Urinary bladder (tissue), 4 donors: ENCODE measurements at places on chromosomes 7 and 10. TPM values are rescaled to one million over a fixed set of nuclear protein-coding genes. Genes with fewer than 3 reads are reported as not detected.

Gene CCDC6
- 58.2 TPM for total RNA-seq

- no peak for DNase-seq
Measured at GRCh38 chr10:113362645-113363091, 190.2 kb upstream of the HABP2 start.

DNA sequence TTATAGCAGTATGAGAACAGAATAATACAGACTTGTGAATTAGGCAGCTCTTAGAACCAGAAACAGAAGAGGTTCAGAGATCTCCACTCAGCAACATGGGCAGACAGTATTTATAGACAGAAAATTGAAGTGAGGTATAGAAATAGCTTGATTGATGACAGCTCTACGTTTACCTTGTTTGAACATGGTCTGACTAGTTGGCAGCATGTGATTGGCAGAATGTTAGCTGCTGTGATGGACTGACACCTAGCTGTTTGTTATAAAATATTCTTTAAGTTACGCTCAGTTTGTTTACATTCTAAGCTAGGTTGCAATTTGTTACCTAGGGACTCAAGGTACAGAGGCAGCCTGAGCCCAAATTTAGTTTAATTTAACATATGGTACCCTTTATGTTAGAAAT lies 73.7 kb upstream of the TMEM229A start:
- DNase-seq = no peak

DNA sequence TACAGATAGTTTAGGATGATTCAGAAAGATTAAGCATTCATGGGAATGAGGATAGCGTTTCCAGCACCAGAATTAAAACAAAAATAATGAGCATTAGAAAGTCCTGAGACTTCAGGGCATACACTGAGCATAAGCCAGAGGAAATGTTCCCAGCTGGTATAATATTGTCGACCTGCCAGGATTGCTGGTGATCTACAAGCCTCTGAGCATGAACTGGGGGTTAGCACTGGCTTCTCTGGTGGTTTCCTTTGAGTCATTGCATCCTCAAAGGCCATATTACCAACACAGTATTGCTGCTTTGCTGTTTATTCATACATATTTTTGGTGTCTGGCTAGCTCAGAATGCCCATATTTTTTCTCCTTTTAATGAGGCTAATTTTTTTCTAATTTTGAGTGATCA lies 10.7 kb upstream of the ATRNL1 start:
- DNase-seq = no peak

DNA sequence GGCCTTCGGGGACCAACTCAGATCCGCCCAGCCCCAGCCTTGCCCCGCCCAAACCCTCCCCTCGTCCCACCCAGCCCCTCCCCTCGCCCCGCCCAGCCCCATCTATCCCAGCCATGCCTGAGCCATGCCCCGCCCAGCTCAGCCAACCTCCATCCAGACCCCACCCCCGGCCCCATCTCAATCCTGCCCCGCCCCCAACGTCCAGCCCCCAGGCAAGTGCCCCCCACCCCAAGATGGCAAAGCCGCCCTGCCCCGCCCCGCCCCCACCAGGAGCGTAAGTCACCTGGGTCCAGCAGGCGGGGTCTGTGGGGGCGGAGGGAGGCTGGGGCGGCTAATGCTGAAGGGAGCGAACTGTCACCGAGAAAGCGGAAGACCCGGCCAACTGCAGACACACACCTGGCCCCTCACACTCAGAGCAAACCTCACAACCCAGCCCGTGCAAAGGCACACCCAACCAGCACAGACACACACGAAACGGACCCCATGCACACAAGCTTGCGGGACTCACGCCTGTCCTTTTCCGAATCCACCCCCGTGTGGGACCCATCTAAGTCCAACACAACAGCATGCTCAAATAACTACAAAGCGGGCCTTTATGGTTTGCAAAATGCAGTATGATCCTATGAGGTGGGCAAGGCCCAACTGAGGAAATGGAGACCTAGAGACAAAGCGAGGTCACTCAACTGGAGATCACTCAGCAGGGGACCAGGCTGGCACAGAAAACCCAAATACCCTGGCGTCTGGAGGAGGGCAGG lies 11.5 kb upstream of the OGA start:
- DNase-seq = no peak

DNA sequence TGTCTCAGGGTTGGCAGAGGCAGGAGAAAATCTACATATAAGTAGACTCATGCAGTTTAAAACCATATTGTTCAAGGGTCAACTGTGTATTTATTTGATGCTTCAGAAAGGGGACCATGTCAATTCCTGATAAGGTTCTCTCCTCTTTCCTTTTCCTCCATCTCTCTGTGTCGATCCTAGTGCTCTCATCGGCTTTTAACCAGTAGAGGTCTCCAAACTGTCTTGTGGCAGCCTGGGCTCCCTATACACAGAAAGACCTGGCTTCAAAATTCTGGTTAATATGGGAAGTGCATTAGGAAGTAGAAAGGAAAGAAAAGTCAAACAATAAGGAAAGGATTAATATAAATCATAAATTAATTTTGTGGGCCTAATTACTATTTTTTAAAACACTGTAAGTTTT lies 304.4 kb upstream of the C7orf33 start:
- DNase-seq = no peak

DNA sequence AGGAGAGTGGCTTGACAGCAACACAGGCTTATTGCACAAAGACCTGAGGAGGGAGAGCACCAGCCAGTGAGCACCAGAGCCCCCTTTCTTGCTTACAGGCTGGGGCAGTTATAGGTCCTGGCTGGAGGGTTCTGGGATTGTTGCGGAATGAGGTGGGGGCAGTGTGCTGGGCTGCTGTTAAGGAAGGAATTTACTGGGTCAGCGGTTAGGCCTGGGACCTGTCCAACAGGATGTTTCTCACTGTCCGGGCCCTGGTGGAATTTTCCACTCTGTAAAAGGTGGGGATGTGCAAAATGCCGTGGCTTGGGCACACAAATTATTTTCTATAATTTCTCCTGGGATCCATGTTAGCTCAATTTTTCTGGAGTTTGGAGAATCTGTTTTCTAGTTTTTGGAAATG lies 757.3 kb downstream of the TYW1 start:
- DNase-seq = no peak

DNA sequence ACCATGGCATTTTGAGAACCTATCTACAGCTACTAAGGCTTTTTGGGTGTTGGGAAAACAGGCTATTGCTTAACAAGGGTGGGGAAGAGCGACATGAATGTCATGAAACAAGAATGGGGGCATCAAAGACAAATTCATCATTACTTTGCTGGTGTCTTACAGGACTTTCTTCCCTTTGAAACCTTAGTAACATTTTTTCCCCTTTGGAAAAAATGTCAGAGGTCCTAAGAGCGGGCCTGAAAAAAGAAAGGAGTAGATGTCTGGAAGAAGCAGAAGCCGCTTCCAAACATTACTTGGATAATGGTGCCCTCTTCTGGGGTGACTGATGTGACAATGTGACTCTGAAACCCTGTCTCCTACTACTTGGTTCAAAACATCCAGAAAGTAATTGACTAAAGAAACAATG lies 3.8 kb upstream of the DDX50 start:
- DNase-seq = peak; percentile 36

Gene OR2A42
- total RNA-seq = 0.42 TPM
